ENCODE measurements at places on chromosomes 11 and 22.

GRCh38 chr11:134244593-134244992 is 8.6 kb downstream of the THYN1 start:
- no peak for DNase-seq

DNA sequence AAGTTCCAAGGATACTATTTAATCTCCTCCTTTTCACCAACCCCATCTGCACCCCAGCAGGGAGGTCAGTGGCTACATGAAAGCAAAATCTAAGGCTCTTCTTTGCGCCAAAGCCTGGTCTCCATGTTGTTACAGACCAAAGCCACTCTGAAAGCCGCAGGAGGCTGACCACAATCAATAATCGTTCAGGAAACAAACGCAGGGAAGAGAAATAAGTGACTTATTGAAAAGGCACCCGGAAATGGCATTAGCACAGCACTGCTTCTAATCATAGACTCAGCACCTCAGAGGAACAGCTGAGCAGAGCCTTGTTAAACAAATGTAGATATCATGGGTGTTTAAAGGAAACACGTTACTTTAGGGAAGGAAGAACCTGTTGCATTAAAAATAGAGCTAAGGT is 183.9 kb downstream of the KIRREL3 start:
- no peak for DNase-seq

DNA sequence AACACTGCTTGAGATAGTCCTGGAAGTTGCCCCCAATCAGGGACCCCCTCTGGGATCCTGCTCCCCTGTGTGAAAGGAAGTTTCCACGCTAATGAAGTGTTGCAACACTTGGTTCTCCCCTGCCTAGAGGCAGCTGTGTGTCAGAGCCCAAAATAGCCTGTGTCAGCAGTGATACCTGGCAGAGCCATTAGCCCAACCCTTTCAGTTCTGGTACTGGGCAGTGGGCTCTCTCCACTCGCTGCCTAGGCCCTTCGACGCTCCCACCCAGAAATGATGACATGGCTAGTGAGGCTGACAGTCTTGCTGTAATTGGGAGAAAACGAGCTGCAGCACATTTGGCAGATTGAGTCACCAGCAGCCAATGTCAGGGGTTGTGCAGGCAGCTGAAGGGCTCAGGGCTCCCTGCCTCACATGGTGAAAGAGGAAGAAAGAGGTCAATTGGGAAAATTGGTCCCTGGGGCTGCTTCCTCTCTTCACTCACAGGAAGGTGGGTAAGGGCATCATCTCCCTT is 1.4 kb upstream of the NXF1 start:
- DNase-seq = no peak

GRCh38 chr22:35432228-35432905 is 32.4 kb downstream of the MCM5 start:
- DNase-seq = no peak

DNA sequence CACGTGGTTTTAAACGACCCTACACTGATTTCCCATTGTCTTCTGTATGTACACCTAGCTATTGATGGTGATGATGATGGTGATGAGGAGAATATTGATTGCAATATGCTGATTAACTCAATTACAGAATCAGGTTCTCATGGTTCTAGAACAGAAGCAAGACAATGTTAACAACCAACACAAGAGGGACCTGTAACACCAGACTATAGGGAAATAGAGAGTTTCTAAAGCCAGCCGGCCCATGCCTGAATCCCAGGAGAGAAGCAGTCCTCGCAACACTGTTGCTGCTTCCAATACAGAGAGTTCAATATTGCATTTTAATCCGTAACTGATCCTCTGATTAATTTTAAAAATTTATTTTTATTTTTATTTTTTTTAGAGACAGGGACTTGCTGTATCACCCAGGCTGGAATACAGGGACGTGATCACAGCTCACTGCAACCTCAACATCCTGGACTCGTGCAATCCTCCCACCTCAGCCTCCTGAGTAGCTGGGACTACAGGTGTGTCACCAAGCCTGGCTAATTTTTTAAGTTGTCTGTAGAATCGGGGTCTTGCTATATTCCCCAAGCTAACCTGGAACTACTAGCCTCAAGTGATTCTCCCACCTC is 22.2 kb upstream of the UBASH3B start:
- DNase-seq = no peak

Measured in non-pigmented ciliary epithelial cell (primary cell).